ENCODE measurements at places on chromosomes 1 and 21.
A peak's percentile ranks its signal among the peaks of the same experiment; 100 is the strongest.

- no peak for DNase-seq
These were observed 433 bp downstream of the TIMM17A start for GRCh38 chr1:201955729-201956143.

- no peak for DNase-seq
These were observed 19.3 kb upstream of the GRHL3 start for GRCh38 chr1:24299901-24300300.

DNA sequence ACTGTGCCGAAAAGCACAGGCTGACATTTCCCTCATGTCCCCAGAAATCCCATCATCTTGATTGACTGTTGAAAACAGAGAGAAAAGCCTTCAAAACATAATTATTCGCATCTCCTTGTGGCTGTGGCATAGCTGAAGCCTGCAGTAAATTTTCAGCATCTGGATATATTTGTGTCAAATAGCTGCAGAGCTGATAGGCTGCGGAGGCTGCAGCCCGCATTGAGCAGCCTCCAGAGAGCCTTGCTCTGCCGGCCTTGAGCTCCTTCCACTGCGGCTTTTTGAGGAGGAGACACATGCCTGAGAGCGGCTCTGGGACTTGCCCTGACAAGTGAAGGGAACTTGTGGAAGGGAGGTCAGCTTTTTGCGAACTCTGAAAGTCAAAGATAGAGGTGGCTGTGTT lies 144.7 kb downstream of the RYR2 start:
- no peak for DNase-seq

- peak; percentile 88 for DNase-seq
These were observed 203.0 kb downstream of the TOMM20 start for GRCh38 chr1:234925440-234926263.

- DNase-seq, result no peak
These were observed 14.1 kb upstream of the TNR start for GRCh38 chr1:175757381-175758015.

DNA sequence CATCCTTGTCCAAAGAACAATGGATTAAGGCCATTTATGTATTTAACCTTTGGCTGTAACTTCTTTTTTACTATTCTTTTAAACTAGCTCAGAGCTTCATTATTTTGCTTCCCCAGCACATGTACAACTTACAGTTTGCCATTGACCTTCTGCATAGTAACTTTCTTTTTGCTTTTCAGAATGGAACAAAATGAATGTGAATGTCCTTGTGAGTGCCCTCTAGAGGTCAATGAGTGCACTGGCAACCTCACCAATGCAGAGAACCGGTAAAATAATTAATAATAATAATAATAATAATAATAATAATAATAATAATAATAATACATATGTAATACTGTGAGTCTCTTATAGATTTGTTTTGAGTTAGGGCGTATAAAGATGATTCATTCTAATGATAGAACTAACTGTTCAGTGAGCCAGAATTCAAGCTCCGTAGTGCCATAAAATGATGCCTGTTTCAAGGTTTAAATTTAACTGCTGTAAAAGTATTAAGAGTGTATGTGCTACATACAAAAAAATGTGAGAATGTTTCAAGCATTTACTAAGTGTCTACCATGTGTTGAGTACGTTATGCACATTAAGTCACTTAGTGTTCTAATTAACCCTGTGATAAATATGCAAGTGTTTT lies 69.0 kb upstream of the RAVER2 start:
- DNase-seq, result no peak

- no peak for DNase-seq
These were observed at the start of gene NOC2L for GRCh38 chr1:958823-959730. Gene NOC2L, minus strand, starts transcription at chr1:959256. Its CDS starts 16 bp downstream, at chr1:959240.

DNA sequence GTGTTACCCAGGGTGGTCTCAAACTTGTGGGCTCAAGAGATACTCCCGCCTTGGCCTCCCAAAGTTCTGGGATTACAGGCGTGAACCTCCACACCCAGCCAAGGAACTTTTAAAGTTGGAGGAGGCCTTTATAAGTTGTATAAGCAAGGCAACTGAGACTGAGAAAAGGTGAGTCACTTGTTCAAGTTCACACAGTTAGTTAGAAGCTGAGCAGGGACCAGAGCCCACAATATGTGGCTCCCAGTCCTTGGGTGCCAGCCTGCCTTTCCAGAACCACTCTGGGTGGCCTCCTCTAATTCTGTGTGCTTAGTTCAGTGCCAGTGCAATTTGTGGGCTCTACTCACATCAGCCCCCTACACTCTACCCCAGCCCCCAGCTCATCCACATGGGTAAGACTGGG lies 3.7 kb downstream of the RAB25 start:
- no peak for DNase-seq

DNA sequence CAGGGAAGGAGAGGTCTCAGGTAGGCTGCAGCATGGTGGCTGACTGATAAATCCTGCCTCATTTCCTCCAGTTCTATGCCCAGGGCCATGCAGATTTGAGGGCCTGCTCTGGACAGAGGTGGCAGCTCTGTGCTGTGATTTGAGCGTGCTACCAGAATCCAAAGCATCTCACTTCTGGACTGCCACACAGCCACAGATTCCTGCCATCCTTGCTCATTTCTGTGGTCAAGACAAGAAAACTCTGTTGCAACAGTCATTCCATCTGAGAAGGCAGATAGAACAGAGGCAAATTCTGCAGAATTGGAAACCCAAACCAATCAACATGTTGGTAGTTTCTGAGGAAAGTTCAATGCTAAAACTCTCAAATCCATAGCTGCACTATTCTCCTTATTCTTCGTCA lies 102.8 kb upstream of the GALNT2 start:
- DNase-seq, result no peak

DNA sequence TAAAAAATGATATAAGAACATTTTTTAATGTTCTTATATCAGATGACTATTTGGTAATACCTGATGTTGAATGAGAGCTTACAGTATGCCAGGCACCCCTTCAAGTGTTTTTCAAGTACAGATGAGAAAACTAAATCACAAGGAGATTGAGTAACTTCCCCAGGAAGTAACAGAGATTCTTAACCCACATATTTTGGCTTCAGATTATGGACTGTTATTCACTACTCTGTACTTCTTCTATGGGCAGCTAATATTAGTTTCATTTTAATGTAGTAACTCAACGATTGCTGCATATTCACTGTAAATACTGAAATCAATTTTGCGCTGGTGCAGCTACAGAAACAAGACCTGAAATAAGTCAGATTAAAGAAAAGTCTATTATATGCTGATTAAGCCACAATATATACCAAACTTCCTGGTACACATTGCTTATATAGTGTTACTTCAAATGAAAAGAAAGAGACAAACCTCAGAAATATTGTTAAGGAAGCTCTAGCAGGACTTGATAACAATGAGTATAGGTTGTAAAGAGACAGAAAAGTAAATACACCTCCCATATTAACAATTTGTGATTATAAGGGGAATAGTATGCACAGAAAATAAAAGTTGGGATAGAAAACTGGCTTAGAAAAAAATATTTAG lies 19.7 kb downstream of the DPYD start:
- no peak for DNase-seq

- no peak for DNase-seq
These were observed 73.4 kb downstream of the HUNK start for GRCh38 chr21:31946231-31946630.

GRCh38 chr1:222928212-222928611 lies 113.4 kb downstream of the DISP1 start:
- no peak for DNase-seq

- no peak for DNase-seq
These were observed 297.6 kb downstream of the HHAT start for GRCh38 chr1:210626341-210626740.

- DNase-seq, result no peak
These were observed 625.8 kb upstream of the ADGRL2 start for GRCh38 chr1:81174811-81175476.

DNA sequence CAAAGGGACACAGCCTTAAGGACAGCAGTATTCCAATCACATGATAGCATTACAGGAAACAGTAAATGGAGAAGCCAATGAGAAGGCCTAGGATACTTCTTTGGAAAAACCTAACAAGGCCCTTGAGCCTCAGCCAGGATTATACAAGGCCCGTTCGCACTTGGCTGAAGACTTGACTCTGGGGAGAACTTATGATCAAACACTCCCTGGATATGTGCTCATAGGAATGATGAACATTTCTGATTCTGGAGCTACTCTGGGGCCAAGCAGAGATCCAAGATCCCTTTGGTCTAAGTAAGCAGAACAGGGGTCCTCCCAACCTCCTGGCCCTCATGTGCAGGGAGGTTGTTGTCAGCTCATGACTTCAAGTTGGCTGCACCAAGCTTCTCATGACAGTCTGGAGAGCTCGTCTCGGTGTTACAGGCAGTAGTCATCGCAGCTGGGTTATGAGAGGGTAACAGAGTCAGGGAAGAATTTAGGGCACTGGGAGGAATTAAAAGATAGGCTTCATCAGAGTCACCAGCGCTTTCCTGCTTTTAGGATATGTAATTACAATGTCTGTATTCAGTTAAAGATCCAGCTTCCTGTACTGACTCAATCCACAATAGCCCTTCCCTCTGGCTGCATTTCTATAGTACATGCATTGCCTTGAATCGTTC lies 92.5 kb upstream of the IRF2BP2 start:
- no peak for DNase-seq

- DNase-seq, result no peak
These were observed 40.4 kb upstream of the PIGC start for GRCh38 chr1:172484252-172484651.

DNA sequence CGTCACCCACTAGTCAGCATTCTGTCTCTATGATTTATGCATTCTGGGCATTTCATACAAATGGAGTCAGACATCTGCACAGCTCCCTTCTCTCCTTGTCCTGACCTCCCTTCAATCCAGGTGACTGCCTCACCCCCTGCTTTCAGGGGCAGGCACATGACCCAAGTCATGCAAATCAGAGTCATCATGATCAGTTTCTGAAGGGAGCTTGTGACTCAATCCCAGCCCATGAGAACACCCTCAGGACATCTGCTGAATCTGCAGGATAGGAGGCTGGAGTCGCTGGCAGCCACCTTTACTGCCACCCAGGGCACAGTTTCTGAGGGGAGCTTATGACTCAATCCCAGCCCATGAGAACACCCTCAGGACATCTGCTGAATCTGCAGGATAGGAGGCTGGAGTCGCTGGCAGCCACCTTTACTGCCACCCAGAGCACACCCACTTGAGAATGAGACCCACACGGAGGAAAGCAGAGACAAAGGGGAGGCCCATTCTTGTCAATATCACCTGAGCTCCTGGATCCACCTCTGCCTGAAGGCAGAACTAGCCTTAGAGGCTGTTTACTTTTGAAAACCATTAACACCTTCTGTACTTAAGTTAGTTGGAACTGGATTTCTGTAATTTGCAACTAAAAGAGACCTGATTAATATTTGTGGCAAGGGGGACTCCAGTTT lies 62.3 kb upstream of the SLC25A33 start:
- peak; percentile 48 for DNase-seq

- no peak for DNase-seq
These were observed 436.8 kb upstream of the NR5A2 start for GRCh38 chr1:199590708-199591107.

GRCh38 chr1:30782361-30783255 lies 25.0 kb upstream of the LAPTM5 start:
- peak; percentile 75 for DNase-seq

GRCh38 chr1:38370716-38371504 lies 324.3 kb upstream of the POU3F1 start:
- DNase-seq, result no peak

DNA sequence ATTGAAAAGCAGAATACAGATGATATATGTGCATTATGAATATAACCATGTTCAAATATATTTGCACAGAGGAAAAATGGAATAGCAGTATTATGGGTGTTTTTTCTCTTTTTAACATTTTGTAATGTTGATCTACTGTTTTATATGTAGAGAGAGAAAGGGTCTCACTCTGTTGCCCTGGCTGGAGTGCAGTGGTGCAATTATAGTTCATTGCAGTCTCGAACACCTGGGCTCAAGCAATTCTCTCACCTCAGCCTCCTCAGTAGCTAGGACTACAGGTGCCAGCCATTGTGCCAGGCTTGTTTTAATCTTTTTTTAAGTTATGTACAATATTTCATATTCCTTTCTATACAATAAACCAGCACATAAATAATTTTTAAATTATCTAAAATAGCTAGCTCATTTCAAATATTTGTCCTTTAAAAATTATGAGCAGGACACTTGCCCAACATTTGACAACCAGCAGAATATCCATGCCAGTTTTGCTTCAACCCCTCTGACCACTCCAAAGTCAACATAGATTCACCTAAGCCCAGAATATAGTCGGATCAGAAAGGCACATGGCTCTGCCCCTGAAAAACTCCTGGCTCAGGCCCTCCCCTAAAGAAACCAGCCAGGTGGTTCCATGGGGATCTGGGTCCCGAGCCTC lies 29.8 kb downstream of the ZNF281 start:
- no peak for DNase-seq

- peak; percentile 80 for DNase-seq
These were observed 26.5 kb downstream of the DMRTB1 start for GRCh38 chr1:53485478-53486394.

DNA sequence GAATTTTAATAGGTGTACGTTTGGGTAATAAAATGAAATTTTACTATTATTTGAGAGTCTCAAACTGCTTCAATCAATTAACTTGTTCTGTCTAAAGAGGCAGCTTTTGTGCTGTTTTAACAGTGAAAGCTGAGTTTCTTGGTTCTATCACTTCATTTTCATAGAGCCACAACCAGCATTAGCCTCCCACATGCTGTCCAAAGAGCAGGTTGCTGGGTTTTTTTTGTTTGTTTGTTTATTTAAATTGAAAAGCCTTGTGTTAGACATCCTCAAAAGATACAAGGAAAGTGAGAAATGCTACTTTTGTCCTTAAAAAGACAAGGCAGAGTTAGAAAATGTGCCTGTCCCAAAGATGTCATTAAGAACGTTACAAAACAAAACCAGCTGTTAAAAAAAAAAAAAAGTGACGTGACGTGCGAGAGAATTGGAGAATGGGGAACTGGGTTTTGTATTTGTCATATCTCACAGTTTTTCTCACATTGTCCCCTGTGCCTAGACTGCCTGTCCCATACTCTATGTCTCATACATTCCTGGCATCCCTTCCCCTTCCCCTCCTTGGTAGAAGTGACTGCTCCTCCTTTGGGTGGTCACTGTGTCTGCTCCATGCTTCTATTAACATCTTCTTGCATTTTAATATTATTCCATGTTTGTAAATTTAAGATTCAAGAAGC lies 63.1 kb upstream of the CD34 start:
- no peak for DNase-seq
